ENCODE measurements at places on chromosomes 6 and 20. TPM values are rescaled to one million over a fixed set of nuclear protein-coding genes. Genes with fewer than 3 reads are reported as not detected.

Gene B3GALT4
- total RNA-seq = 2.0 TPM

Gene RNF182
- 17.0 TPM for total RNA-seq

Gene HDAC2
- total RNA-seq = 88.2 TPM

Gene HLA-G
- not detected for total RNA-seq

Gene SMLR1
- not detected for total RNA-seq

Gene THBD
- 18.0 TPM for total RNA-seq

DNA sequence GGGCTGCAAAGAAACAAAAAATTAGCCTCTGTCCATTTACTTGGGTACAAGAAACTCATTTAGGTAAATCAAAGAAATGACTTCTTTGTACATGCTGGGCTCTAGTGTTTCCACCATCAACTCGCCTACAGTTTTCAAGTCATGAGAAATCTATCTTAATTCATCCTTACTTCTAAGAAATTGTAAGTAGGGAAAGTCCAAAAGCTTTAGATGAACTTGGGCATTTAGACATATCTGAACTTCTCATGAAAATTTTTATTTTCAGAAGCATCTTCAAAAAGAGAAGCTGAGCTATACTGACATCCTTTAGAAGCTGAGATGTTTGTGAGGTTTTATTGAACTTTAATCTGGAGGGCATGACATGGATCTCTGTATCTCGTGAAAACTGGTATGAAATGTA, 117.3 kb downstream of the MYB start:
- DNase-seq = no peak

- no peak for DNase-seq
These were observed 10.2 kb upstream of the MAP3K7 start for GRCh38 chr6:90596967-90597539.

DNA sequence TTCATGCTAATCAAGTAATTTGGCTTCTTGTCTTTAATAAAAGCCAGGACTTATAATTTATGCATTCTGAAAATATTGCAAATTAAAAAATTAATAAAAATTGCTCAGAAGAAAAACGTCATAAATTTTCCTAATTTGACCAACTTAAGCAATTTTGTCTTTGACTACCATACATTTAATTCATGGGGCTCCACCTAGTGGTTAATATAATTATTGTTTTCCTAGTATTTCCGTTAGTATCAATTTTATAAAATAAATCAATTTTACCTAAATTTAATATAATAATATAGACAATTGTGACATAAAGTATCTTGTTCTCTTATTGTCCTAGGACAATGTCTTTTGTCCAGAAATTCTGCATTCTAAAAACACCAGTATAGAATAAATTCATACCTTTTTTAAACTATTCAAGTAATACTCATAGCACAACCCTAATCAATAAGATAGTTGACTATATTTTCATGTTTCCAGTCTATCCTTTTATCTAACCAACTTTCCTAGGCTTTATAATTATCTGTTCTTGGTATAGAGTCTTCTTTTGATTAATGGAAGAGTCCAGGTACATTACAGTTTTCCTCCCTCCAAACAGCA, 319.9 kb downstream of the TRDN start:
- peak; percentile 1 for DNase-seq

- no peak for DNase-seq
These were observed 693.5 kb downstream of the HDGFL1 start for GRCh38 chr6:23262864-23263263.

DNA sequence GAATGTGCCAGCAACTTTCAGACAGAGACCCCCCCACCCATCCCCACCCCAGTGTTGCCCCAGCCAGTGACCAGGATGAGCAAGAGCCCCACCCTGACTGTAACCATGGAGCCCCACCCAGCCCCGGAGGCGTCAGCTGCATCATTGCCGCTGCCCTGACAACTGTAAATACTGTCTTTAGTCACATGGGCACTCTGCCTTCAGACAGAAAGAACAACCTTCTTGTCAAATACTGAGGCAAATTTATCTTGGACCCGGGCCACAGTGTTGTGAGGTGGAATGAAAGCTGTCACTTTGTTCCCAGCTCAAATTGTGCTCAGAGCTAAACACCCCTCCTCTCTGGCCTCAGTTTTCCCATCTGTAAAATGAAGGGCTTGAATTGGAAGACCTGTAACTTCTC, 23.7 kb downstream of the MOCS3 start:
- peak; percentile 87 for DNase-seq

- DNase-seq = no peak
These were observed 41.4 kb downstream of the BCL2L1 start for GRCh38 chr20:31681128-31681727.

DNA sequence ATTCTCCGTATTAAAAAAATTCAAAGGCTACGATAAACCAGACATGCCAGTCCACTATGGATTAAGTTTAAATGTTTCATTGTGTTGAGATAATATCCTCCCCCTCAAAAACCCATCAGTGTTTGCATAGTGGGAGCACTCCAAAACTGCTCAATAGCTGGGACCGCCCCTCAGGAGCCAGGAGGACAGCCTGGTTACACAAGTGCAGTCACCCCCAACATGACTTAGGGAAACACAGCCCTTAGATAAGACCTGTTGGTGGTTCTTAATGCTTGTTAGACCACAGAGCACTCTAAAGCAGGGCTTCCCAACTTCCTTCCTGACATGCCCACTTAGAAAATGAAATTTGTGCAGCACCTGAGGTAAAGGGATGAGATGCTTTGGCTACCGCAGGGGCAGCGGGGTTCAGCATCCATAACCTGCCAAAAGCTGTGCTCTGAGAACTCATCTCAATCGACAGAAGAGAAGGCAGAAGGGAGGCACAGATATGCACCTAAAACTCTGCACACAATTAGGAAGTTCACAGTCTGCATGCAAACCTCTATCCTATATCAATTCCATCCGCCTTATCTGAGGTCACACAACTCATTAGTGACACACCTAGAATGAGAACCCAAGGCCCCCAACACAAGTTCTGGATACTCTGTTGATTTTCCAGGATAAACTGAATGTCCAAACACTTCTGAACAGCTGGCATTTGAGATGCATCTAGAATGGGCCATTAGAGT, 74.3 kb downstream of the RALGAPA2 start:
- no peak for DNase-seq

- DNase-seq = no peak
These were observed 747 bp upstream of the TXNDC5 start for GRCh38 chr6:7911345-7911725.

DNA sequence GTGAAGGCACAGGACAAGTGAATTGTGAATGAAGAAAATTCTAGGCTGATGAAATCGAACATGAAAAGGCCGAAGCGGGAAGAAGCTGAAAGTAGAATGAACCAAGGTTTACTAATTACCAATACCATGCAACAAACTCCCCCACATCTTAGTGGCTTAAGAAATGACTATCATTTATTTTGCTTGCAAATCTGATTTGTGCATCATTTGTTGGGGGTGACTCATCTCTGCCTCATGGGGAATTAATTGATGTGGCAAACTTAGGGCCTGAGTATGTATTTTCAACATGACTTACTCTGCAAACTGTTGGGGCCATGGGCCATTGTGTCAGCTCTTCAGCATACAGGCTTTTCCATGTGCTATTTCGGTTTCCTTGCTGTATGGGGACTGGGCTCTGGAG, 26.8 kb downstream of the PPP1R14C start:
- DNase-seq = peak; percentile 55

DNA sequence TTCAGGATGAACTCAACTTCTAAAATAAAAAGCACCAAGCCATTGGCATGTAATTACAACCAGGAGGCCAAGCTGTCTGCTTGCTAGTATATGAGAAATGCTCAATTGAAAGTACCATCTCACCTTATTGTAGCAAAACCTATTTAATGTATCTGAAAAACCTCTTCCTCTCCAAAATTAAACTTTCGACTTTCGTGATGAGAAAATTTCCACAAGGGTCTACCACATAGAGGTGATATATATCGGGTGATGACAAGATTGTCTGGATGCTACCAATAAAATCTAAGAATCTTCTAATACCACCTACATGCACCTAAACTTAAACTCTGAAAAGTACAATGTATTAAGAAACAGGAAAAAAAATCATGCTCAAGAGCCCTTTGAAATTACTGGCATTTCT, 74.2 kb downstream of the ATXN1 start:
- DNase-seq = no peak

DNA sequence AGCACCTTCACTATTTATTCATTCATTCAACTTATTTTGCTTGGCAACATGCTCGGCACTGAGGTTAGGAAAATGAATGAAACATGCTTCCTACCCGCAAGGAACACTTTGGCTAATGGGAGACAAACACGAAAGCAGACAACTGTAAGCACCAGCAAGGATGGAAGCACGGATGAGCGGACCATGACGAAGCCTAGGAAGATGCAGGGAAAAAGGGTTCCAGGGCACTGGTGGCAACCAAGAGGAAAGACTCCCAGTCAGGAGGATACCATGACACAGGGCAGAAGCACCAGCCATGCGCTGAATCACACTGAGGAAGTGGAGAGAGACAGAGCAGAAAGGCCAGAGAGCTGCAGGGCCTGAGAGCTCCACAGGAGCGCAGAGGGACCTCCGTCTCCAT, 9.8 kb downstream of the PDE10A start:
- DNase-seq = no peak

- DNase-seq = peak; percentile 52
These were observed 11.7 kb downstream of the MMP24 start for GRCh38 chr20:35238170-35238569.

DNA sequence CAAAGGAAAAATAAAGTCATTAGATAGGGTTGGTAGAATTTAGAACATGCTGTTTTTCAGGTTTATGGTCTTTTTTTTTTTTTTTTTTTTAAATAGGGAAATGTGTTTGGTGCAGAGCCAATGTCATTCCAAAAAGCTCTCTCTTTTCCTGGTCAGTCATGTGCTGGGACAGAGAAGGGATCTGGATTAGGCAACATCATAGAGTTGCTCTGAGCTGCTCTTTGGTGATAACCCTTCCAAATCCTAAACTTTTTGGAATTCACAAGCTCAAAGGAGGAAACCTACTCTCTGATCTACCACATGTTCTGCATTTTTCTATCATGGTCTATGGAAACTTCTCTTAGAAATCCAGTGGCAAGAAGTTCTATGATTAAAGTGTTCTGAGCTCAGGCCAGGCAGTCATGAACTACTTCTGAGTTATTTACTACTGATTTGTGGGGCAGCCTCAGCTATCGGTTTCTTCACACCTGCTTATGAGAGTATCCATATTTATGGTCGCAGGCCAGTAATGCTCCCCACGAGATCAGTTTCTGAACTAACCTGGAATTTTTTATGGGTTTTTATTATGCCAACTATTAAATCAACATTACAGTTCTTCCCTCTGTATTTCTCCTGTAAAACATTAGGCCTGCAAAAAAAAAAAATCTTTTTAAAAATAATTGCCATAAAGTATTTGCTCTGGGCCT, 4.8 kb downstream of the EDN1 start:
- no peak for DNase-seq

DNA sequence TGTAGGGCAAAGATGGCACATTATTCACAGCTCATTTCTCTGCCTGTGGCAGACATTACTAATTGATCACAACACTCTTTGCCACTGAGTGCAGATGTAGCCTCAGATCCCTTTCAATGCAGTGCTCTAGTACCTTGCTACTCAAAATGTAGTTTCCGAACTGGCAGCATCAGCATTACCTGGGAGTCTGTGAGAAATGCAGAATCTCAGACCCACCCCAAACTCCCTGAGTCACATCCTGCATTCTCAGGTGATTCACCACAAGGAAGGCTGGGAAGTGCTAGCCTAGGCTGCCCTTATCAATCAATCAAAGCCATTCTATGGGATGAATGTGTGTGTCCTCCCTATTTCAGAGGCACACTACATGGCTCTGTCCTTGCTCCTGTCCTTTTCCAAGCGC, 58.5 kb downstream of the PCNA start:
- DNase-seq = peak; percentile 54

DNA sequence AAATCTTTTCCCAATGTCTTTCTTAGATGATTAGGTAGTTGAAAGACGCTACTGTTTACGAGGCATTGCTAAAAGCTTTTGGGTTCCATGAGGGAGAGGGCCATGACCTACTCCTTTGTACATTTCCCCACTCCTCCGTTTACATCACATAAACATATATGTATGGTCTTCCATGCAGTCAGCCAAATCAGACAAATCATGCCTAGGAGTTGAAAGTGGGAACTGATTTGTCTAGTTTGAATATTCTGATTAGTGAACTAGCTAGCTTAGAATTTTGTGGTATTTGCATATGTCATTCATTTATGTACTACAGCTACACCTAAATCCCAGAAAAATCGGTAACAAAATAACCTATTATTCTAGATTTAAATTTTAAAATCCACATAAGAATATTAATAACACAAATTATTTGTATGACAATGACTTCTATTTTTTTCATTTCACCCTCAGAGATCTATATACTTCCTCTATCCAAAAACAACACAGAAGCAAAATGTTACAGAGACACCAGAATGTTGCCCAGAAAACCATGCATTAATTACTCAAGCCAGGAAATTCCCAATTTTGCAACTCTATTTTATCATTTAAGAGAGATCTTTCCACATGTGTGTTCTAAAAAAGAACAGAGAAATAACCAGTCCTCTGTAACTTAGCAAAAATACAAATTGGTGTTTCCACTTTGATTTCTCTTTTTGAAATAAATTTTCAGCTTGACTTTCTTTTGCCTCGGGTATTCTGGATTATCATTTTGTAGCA, 231.9 kb downstream of the LAMA2 start:
- DNase-seq = no peak

DNA sequence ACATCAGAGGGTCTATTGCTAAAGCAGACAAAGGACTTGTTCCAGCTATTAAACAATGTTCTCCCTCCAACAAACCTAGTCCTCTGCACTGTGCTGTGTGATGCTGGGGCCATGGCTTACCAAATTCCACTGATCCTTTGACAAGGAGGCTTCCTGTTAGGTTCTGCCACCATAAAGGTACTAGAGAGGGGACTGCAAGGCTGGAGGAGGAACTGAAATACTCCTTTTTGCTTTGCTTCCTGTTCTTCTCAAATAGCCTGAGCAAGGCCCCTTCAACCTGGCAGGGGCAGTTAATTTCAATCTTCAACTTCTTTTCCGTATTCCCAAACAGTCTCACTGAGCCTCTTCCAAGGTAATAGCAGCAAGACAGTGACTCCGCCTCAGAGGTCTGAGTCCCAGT, 286.4 kb upstream of the IRAK1BP1 start:
- DNase-seq = no peak

DNA sequence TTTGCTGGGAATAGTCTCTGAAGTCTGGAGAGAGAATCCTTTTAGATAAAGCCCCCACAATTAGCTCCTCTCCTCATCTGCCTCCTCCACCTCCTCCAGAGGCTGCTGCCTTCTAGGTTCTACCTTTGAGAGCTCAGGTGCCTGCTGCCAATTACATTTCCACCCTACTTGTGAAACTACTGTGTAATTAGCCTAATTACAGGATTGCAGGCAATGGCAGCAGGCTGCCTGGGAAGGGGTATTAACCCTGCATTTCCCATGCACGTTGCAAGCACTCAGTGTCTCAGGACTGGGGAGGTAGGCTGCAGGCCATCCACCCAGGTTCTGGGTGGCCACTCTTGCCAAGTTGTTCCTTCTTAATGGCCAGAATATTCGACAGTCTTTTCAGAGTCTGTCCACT, 215.6 kb upstream of the ZNF217 start:
- no peak for DNase-seq

DNA sequence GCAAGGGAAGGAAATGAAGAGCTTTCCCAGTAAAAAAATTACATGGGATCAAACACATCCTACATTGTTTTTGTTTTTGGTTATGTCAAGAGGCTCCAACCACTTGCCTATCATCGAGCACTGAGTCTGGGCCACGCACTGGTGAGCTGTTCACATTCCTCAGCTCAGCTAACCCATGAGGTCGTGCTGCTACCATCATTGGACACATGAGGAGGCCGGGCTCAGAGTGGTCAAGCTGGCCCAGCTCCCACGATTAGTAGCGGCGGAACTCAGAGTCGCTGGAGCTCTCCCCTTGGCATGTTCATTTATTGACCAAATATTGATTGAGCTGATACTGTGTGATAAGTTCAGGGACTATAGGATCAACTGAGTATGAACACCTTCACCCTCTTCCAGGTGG, 164.9 kb downstream of the CDH26 start:
- no peak for DNase-seq

Data from RPMI7951 (cell line).